Activated T-helper 1 cell treated with Interleukin-2 at 50 U/mL for 16 hours (primary cell): ENCODE measurements at places on chromosomes 5 and 9.

DNA sequence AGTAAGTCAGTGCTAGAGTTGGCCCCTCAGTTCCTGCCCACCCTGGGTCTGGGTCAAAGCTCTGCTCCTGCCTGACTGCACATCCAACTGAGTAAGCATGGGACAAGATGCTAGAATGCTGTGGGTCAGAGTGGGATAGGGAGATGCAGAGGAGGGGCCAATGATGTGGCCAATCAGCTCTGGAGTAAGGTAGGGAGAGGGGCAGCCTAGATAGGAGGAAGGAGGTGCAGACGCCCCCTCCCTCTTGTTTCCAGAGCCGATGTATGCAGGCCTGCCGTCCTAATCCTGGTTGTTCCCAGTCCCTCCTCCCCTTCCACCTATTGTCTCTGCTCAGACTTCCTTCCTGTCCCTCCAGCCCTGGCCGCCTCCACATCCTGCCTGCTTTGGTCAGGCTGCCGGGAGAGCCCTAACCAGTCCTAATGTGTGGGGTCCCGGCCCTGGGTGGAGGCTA, 1.3 kb downstream of the ARAP3 start:
- DNase-seq, result no peak

GRCh38 chr5:36079200-36079781, 12.6 kb upstream of the UGT3A2 start:
- no peak for DNase-seq

DNA sequence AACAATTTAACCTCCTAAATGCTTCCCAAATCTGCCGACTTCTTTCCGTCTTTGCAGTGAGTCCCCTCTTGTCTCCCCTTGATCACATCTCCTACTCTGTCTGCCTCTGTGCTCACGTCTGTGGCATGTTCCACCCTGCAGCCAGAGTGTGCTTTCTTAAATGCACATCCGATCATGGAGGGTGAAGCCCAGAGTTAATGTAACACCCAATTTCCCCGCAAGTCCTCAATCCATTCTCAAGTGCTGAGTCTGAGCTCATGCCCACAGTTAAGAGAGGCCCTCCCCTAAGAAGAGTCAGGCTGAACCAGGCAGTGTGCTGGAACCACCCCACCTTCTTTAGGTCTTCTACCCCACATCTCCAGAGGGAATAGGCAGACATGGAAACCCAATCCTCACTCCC, 164.8 kb downstream of the EPB41L4A start:
- no peak for DNase-seq

DNA sequence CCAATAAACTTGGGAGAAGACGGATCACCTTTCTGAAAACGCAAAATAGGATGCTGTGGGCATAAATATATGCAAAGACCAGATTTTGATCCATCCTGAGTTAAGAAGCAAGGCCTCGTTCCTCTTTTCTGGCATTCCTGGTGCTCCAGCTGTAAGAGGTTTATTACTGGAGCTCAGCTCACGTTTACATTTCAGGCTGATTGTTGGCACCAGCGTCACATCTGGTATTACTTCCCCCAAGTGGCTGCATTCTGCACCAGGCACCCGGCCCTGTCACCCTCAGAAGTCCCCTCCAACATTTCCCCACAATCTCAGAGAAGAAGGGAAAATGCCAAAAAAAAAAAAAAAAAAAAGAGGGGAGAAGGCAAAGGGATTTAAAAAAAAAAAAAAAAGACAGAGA, 348.7 kb downstream of the SLIT3 start:
- DNase-seq, result no peak

DNA sequence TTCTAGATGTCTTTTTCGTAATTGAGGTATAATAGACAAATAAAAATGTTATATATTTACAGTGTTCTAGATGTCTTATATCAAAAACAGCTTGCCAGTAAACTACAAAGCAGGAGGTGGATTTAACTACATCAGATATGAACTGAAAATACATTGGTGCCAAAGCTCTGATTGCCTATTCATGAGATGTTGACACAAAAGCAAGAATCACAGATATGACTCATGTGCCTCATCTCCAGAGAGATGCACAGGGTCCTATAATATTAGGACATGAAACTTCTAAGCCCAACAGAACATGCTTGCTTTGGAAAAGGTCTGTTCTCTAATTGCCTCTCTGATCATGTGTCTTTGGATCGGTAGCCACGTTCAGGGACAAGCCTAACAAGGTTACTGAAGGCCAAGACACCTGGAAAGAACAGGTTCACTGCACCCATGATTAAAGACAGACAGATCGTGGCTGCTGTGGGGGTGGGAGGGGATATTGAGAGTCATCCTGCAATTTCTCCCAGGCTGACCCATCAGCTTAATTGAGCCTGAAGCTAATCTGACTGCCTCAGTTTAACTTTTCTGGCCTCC, 16.8 kb downstream of the ABCA1 start:
- DNase-seq, result no peak

- DNase-seq, result no peak
These were observed 11.5 kb downstream of the RGS3 start for GRCh38 chr9:113475031-113475430.

DNA sequence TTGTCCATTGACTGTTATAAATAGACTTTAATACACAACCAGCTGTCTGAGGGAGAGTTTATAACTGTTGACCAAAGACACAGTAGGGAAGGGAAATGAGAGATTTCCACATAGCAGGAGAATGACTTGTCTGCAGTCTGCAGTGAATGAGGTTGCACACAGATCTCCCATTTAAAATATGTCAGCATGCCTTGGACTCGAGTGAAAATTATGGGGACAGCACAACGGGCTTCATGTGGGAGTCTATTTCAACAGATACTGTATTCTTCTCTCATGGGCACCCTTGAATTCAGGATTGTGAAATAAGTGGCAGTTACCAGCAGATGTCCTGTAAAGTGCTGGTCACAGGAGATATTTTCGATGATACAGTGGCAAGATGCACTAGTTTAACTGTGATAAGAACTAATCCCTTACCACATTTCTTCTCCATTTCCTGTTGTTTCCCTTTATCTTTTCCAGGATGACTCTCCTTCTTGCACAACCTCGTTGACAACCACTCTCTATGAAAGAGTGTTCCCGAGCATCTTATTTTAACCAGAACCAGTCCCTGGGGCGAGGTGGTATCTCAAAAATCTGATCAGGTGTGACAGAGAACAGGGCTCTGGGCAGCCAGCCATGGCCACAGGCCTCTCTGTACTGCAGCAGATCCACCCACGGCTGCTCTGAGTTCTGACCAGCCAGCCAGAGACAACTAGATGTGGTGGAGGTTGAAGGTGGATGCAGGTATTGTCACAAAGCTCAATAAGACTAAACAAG, 51.5 kb upstream of the MAP3K1 start:
- DNase-seq, result no peak

DNA sequence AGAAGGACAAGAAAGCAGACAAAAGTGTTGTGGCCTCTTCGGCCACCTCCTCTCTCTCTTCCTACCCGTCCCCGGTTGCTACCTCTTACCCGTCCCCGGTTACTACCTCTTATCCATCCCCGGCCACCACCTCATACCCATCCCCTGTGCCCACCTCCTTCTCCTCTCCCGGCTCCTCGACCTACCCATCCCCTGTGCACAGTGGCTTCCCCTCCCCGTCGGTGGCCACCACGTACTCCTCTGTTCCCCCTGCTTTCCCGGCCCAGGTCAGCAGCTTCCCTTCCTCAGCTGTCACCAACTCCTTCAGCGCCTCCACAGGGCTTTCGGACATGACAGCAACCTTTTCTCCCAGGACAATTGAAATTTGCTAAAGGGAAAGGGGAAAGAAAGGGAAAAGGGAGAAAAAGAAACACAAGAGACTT, 2.4 kb downstream of the EGR1 start:
- DNase-seq, result no peak

DNA sequence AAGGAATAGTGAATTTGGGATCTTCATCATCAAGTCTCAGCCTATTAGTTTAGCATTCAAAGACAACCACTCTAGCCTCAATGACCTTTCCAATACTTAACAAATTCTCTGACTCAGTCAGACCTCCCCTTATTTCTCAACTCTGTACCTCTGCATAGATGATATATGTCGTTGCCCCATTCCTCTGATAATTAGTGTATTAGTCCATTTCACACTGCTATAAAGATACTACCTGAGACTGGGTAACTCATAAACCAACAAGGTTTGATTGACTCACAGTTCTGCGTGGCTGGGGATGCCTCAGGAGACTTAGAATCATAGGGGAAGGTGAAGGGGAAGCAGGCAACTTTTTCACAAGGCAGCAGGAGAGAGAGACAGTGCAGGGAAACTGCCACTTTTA, 8.9 kb downstream of the MRPL22 start:
- DNase-seq, result no peak

DNA sequence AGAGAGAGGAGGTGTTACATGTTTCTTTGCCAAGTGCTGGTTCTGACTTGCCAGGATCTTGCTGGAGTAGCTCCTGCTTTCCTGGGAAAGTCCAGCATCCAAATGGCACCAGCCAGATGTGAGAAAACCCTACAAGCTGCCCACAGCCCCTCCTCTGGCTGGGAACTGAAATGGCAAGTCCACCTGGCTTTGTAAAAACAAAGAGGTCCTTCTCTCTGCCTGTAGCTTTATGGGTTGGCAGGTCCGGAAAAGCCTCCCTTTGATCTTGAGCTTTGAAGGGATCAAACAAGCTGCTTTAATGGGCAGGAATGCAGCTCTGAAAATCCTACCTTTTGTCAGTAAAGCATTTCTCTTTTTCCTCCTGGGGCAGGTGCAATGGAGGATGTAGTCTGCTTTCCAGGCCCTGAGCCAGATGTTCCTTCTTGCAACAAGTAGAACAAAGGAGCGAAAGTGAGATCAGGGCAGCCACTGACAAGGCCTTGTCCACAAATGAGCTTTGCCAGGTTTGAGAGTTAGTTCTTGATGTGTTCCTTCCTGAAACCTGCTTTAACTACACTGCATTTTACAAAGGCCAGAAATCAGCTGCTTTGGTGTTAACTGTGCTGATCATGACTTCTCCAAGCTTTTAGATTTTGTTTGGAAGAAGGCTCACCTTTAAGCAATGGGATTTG, 456.7 kb downstream of the ZNF608 start:
- no peak for DNase-seq

- no peak for DNase-seq
These were observed 49.4 kb downstream of the SLC46A2 start for GRCh38 chr9:112841261-112841660.

GRCh38 chr5:57745029-57745428, 262.4 kb upstream of the ACTBL2 start:
- DNase-seq, result no peak

DNA sequence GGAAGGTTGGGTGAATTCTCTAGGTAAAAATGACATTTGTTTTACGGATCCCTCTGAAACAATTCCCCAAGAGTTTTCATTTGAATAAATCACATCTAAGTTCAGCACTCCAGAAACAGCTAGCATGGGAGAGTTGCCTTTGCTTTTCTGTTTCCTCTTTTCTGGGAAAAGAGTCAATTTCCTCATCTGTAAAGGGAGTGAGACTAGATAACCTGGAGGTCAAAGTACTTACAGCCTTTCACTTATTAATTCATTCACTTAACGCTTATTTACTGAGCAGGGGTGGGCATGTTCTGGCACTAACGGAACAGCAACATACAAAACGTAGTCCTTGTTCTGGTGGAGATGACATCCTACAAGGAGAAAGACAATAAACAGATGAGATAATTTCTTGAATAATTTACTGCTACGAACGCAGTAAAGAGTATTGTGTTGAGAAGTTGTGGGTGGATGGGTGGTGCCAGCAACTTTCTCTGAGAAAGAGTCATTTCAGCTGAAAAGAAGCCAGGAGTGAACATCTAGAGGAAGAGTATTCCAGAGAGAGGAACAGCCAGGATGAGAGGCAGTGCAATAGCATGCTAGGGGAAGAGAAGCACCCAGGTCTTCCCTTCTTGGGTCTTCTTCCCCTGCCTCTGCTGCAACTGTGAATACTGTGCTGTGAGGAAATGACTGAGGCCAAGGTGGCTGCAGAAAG, 335.6 kb downstream of the ZSWIM6 start:
- no peak for DNase-seq

- DNase-seq, result peak; percentile 39
These were observed 90.6 kb downstream of the RALGPS1 start for GRCh38 chr9:127004946-127005769.

DNA sequence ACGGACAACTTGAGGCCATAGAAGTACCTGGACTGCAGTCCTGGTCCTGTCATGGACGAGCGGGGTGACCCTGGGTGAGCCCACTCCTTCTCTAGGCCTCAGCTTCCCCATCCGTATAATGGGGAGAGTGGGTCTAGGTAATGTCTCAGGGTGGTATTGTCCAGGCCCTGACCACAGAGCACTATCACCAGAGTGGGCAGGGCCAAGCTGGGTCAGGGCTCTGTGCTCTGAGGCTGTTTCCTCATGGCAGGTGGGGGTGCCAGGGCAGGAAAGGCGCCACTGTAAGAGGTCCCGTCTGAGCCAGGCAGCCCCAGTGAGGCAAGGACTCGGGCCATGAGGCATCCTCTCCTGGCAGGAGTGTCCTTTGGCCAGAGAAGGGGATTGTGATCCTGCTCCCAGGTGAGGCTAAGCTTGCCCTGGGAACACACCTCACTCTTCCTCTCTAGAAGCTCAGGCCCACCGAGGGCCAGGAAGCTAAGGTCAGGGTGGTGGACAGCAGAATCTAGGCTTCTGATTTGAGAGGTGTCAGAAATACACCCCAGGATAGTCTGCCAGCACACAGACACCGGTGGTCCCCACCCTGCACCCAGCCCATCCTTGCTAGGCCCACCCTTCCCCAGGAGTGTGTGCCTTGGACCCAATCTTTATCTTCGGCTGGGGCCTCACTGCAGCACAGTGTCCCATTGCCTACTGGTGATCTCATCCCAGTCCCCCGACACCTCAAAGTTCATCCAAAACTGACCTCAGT, 1.5 kb upstream of the MYOZ3 start:
- no peak for DNase-seq

DNA sequence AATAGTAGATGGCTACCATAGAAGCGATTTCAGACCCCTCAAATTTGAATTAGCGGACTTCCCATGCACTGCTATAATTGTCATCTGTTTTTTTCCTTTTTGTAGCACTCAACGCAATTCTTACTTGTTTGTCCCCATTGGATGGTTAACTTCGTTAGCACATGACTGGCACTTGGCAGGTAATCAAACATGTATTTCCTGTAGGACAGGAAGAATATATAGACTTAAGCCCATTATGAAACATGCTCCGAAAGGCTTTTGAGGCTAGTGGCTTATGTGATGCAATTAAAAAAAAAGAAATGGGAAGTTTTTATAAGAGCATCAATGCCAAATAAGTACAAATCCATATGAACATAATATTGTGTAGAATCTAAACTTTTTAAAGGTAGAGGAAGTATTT, 301.2 kb downstream of the PSAT1 start:
- no peak for DNase-seq

- DNase-seq, result no peak
These were observed 105.6 kb downstream of the PSD2 start for GRCh38 chr5:139901251-139901575.

GRCh38 chr5:151459680-151460324, 12.4 kb downstream of the SLC36A1 start:
- no peak for DNase-seq

- no peak for DNase-seq
These were observed 51.3 kb upstream of the PITX1 start for GRCh38 chr5:135085133-135085935.

- DNase-seq, result no peak
These were observed 648.5 kb downstream of the BNC2 start for GRCh38 chr9:16221822-16222547.

GRCh38 chr9:124760719-124761118, 10.4 kb downstream of the NR6A1 start:
- no peak for DNase-seq

GRCh38 chr5:154147666-154148065, 42.9 kb upstream of the GALNT10 start:
- no peak for DNase-seq
